ENCODE measurements at places on chromosomes 3 and 15. TPM values are rescaled to one million over a fixed set of nuclear protein-coding genes. Genes with fewer than 3 reads are reported as not detected.

AMIGO3 gene
- not detected for total RNA-seq

FANCD2OS gene
- not detected for total RNA-seq

AADACL2 gene
- total RNA-seq, result not detected

MST1R gene
- total RNA-seq, result 2.4 TPM

CELSR3 gene
- 2.5 TPM for total RNA-seq

CTSH gene
- 441 TPM for total RNA-seq

CPEB1 gene
- total RNA-seq, result 0.62 TPM

SAMMSON gene
- not detected for total RNA-seq

GOLGB1 gene
- total RNA-seq, result 58.7 TPM

ROBO1 gene
- total RNA-seq, result 3.2 TPM

IL17RD gene
- total RNA-seq, result 0.02 TPM

GHSR gene
- not detected for total RNA-seq

TTLL13 gene
- total RNA-seq, result 0.22 TPM

CGNL1 gene
- 0.24 TPM for total RNA-seq

ZIC4 gene
- total RNA-seq, result not detected

CNTN6 gene
- not detected for total RNA-seq

ITGB5 gene
- total RNA-seq, result 1.4 TPM

CPN2 gene
- not detected for total RNA-seq

All from B cell (primary cell).